ENCODE measurements at places on chromosomes 12 and 14. TPM values are rescaled to one million over a fixed set of nuclear protein-coding genes. Genes with fewer than 3 reads are reported as not detected.

DNA sequence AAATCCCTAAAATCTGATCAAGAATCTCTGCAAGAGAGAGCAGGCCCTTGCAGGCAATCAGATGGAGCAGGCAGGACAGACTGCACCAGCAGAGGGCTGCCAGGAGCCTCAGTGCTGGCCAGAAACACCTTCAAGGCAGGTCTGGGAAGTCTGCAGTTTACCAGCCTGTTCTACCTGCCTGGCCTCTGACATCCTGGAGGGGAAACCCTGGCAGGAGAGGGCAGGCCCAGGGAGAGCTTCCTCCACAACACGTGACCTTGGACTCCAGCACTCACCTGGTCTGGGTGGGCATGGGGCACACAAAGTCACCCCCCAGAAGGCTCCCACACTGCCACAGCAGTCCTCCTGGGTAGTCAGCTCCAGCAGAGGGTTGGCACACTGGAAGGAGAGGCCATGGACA, 56.0 kb downstream of the ISCA2 start:
- DNase-seq, result no peak

GRCh38 chr14:99703381-99703780, 19.3 kb downstream of the CYP46A1 start:
- DNase-seq, result no peak

DNA sequence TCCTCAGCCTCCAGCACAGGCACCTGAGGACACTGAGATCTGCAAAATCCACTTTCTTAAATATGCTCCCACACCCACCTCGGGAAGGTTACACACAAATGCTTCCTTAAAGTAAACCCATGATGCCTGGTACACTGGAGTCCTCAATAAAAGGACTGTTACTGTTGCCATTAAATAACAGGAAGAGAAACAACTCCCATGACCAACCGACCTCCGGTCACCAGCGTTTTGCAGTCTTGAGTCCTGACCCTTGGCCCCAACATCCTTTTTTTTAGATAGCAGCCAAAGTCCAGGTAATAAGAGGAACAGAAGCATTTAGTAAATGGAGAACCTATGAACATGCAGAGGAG, 42.4 kb downstream of the ITPK1 start:
- DNase-seq, result no peak

TAS2R50 gene
- 2.3 TPM for total RNA-seq

DNA sequence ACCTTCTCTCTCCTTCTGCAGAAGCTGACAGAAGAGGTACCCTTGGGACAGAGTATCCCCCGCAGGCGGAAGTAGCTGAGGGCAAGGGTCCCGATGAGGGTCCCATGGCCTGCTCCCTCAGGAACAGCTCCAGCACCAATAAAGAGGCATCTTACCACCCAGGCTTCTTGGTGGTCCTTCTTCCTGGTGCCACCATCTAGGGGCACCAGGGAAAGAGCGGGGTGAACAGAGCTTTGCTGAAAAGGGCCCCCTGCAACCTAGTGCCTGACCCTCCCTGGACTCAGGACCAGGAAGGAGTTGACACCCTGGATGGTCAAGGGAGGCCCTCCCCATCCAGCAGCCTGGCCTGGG, 591 bp upstream of the IRF9 start:
- DNase-seq, result no peak

PTHLH gene
- total RNA-seq, result 3.6 TPM
